Right lung (tissue), 10 donors: ENCODE measurements at places on chromosomes 11 and 22.

DNA sequence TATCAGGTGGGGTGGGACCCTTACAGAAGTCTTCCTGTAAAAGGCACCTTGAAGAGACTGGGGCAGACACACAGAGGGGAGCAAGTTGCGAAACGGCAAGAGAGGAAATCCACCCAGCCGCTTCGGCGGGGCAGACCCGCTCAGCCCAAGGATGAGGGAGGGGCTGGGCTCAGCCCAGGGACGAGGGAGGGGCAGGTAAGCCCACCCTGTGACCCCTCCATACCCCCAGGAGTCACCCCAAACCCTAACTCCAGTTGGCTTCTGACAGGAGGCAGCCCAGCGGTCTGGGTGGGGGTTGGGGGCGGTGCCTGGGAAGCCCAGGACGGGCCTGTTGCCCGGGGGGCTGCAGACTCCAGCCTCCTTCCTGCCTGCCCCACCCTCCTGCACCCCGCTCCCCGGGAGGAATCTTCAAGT is 965 bp downstream of the OSBPL5 start:
- no peak for DNase-seq

- peak; percentile 95 for DNase-seq
Observed at GRCh38 chr11:130916238-130916855, at the start of gene SNX19. Gene SNX19 (minus strand): TSS chr11:130916479. CDS start chr11:130915939, 540 bp downstream.

DNA sequence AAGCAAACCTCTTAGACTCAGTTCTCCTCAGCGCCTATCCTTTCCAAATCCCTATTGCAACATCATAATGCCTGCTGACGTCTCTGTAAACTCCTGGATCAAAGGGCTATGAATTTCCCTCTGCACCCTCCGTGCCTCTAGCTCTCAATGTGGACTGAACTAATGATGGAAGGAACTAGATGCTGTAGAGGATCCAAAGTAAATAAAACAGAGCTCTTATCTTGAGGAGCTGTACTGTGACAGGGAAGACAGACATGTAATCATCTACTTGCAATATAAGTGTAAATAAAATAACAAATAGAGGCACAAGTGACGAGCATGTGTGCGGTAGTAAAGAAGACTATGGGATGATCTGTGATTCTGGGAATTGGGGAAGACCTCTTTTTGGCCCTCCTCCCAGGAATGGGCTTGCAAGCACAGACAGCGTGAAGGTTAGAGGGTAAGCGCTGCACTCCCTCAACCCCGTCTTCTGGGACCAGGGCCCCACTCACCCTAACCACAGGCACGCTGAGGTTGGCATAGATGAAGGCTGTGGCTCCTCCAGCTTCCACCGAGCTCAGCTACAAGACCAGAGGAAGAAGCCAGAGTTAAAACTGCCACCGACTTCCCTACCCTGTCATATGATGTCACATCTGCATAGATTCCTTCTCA is 42.2 kb downstream of the P4HA3 start:
- peak; percentile 66 for DNase-seq

- no peak for DNase-seq
Observed at GRCh38 chr22:37381489-37381888, 45.8 kb downstream of the ELFN2 start.

GRCh38 chr22:23774922-23775436 is 2.3 kb downstream of the MMP11 start:
- DNase-seq, result no peak

DNA sequence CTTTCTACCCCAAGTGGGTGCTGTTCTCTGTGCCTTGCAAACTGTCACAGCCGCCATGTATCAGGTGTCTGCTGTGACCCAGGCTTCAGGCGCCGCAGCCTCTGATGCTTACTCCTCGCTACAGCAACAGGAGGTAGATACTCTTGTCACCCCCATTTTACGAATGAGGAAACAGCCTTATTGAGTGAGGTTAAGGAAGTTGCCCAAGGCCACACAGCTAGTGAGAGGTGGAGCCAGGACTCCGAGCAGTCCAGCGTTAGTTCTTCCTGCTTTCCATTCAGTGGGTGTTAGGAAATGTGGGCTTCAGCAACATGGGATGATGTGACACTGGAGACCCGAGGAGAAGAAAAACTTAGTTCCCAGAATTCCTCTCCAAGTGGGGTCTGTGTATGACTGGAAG is 14.3 kb downstream of the RNF215 start:
- no peak for DNase-seq

DNA sequence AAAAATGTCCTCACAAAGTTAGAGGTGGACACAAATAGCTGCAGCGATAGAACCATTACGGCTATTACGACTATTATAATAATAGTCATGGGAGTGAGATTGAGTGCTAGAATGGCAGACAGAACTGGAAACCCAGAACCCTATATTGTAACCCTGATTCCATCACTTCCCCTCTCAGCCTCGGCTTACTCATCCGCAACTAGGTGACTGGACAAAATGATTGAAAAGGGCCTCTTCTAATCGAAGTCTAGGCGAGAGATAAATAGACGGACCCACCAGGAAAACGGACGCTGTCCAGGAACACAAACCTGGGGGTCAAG is 629 bp downstream of the PSMA1 start:
- DNase-seq, result no peak

GRCh38 chr11:11229647-11230046 is 123.4 kb downstream of the CSNK2A3 start:
- DNase-seq, result no peak

DNA sequence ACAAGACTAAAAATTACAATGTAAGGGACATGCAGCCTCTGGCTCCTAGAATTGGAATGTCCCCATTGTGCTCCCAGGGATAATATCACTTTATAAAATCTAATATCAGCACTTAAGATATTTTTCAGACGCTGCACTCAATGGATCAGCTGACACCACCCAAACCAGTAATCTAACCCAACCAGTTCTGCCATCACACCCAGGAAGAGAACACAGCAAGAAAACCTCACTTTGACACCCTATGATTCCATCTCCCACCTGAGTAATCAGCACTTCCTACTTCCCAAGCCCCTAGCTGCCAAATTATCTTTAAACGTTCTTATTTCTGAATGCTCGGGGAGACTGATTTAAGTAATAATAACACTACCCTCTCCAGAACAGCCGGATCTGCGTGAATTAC is 2.6 kb downstream of the CASP4 start:
- no peak for DNase-seq

- DNase-seq, result no peak
Observed at GRCh38 chr11:70698871-70699270, 300.5 kb downstream of the CTTN start.

DNA sequence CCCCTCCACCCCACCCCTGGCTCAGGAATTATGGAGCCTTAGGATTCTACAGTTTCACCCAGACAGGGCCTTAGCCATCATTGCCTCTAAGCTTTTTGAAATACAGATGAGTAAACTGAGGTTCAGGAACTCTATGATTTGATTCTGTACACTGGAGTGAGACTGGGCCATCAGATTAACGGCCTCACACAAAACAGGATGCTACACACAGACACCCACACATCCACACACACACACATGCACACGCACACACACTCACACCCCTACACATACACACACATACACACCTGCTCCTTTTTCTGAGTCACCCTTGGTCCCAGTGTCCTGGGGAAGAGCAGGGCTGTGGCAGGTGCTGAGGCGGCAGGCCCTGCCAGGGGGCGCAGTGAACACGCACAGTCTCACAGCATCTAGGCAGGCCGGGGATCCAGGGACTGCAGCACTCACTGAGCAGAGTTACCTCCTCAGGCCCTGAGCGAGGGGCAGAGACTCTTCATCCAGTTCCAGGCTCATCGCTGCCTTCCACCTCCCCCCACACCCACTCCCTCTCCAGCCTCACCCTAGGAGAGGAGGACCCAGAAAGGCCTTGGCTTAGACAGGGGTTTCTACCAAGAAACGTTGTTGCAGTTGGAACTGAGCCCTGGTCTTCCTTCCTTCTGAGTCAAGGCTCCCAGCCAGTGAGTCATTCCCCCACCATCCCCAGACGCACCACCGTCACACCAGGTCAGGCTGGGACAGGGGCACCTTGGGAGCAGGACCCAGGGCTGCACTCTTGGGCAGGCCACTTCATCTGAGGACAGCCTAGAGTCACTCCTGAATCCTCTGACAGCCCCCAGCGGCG is 89.8 kb upstream of the PARVA start:
- DNase-seq, result no peak

DNA sequence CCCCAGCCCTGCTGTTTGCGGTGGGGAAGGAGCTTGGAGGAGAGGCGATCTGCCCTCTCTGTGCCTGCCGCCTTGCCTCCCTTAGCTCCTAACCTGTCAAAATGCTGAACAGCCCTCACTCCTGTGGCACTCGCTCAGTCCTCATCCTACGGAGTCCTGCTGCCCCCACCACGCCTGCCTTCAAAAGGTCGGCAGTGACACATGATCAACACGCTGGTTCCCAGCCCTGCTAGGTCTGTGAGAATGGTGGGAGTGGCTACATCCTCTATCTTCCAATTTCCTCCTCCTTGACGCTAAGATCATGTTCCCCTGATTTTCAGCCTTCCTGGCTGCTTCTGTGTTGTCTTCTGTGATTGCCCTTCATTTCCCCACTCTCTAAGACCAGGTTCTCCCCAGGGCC is 120.2 kb upstream of the TBCEL start:
- DNase-seq, result no peak

- DNase-seq, result no peak
Observed at GRCh38 chr22:28674121-28674563, 5.5 kb downstream of the TTC28 start.

DNA sequence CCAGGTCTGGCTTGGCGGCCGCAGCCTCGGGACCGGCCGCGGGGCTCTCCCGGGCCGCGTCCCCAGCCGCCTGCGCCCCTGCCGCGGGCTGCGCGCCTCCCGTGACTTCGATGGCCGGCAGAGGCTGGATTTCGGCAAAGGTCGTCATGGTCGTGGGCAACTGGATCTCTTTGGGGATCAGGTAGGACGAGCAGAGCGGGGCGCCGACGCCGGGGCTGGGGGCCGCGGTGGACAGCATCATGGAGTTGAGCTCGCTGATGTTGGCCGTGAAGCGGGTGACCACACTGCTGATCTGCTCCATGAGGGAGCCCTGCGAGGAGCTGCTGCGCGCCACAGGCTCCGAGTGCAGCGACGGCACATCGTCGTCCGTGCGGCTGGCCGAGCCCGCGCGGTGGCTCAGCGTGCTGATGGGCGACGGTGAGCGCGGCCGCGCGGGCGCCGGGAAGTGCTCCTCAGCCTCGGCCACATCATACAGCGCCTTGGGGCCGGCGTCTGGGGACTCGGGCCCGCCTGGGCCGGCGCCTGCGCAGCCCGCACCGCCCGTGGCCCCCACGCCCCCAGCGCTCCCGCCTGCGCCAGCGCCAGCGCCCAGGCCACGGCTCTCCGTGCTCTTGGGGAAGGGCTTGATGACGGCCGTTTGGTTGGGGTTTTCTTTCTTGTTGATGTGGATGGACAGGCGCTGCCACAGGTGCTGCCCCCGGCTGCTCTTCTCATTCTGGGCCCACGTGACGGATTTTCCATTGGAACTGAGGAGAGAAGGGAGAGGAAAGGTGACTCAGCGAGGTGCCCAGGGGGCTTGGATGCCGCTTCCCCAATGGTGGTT is 171.4 kb upstream of the CTSC start:
- DNase-seq, result peak; percentile 53

DNA sequence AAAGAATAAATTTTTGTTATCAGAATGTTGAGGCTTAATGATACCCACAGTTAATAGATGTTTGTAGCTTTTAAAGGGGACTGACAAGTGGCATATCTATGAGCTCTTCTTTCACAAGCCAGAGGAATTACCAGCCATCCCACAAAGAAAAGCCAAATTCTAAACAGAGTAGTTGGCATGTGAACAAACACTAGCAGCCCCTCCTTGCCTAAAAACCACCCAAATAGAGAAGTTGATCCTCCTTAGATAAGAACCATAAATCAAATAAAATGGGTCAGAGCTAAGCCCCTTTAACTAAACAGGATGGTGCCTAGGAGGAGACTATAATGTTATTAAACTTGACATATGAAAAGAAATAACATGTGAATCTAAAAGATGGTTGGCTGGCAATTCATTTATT is 11.4 kb downstream of the LPXN start:
- DNase-seq, result no peak

GRCh38 chr22:24455039-24455438 is 27.6 kb downstream of the ADORA2A start:
- DNase-seq, result no peak

DNA sequence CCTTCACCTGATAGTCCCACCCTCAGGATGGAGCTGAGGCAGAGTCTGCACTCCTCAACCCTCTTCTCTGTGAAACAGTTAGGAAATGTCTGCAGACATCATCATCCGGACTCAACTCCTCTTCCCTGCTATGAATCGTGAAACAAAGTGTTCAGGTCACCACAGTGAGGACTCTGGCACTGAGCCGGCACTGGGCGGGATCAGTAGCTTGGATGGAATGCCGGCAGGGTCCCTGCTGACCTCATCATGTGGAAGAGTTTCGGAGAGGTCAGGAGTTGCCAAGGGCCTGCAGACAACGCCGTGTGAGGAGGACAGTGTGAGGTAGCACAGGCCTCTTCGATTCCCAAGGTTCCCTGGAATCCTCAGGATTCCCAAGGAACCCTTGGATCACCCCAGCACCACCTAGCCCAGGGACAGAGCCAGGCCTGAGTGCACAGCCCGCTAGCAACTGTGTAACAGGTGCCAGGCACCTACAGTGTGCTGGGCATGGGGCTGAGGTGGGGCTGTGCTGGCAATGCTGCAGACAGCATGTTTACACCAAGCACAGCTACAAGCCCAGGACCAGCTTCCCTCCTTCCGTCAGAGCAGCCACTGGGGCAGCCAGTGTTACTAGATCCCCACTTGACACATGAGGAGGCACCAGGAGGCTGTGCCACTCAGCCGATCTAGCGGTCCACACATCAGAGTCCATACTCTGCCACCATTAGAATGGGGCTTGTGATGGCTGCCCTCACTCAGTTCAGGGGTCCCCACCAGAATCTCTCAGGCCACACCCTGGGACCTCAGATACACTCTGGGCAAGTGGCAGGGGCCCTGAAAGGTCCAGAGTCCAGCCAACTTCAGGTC is 693 bp upstream of the LINC01488 start:
- DNase-seq, result peak; percentile 34

DNA sequence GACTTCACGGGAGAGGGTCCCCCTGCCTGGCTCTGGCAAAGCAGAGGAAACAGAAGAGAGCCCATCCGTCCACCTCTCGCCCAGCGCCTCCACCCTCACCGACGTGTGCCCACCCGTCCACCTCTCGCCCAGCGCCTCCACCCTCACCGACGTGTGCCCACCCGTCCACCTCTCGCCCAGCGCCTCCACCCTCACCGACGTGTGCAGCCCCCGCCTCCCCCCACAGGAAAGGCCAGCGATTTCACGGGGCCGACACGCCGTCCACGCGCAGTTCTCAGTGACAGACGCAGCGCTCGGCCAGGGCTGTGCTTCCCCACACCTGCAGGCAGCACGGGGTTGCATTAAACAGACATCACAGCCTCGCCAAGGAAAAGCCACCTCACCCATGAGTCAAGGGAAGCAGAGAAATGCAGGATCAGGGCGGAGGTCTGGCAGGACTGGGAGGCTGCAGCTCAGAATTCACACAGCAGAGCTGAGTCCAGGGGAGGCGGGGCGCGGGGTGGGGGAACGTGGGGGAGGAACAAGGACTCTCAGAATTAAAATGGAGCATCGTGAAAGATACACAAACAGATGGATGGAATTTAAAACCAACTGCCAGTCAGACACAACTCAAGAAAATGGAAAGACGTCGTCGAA is 377.7 kb downstream of the BRD1 start:
- no peak for DNase-seq

- DNase-seq, result no peak
Observed at GRCh38 chr11:6350043-6350442, 29.7 kb upstream of the CAVIN3 start.

GRCh38 chr22:18113680-18114394 is 3.2 kb downstream of the TUBA8 start:
- no peak for DNase-seq

- DNase-seq, result no peak
Observed at GRCh38 chr22:27377501-27378295, 423.9 kb downstream of the MN1 start.
